Activated CD4-positive, CD25-positive, alpha-beta regulatory T cell treated with anti-CD3 and anti-CD28 coated beads, Interleukin-2, amount 50 U/mL, for 24 hours (primary cell): ENCODE measurements at places on chromosomes 2 and 18.

DNA sequence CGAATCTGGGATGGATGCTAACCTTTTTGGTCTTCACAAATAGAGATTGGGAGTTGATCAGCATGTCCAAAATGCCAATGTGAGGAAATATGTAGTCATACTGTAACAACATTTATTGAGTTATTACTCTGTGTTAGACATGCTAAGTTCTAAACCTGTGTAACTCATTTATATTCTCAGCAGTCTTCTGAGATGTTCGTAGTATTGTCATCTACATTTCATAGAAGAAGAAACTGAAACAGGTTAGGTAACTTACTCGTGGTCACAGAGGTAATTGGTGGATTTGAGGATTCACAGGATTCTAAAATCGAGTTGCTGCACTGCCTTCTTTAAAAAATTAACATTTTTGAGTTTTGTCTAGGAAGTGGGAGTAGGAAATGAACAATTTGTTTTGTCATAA lies 162.1 kb downstream of the UBE2E3 start:
- ATAC-seq, result peak; percentile 89

GRCh38 chr2:182548031-182548950 lies 121.5 kb upstream of the PDE1A start:
- no peak for ATAC-seq

DNA sequence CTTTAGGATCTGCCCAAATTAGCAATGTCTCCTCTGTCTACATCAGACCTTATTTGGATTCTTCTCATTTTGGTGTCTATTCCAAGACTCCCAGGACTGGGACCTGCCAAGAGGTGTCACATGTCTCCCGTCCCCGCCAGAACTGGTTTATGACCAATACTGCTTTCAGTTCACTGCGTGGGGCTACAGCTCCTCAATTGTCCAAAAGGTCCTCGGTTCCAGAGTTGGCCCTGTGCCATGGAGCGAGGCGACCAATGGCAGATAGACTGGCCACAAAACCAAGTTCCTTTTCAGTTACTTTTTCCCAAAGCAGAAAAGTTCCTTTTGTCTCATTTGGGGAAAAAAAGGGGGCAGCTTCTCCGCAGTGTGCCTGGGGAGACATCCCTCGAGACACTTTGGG lies 144.1 kb upstream of the ZNF236 start:
- no peak for ATAC-seq

DNA sequence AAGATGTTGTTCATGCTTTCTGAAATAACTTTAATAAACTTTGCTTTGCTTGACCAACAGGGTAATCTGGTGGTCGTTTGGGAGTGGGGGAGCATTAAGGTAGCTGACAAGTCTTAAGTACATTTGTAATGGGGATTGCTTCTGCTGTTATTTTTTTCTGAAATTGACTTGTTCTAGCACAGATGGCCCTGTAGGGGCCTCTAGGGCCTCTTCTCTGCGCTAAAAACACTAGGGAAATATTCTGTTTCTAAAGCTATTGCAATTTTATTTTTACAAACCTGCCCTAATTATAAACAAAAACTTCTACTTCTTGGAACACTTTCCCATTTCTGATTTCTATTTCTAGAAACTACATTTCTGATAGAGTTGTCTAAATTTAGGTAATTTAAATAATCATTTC lies 191.3 kb upstream of the KCNJ3 start:
- ATAC-seq, result no peak

DNA sequence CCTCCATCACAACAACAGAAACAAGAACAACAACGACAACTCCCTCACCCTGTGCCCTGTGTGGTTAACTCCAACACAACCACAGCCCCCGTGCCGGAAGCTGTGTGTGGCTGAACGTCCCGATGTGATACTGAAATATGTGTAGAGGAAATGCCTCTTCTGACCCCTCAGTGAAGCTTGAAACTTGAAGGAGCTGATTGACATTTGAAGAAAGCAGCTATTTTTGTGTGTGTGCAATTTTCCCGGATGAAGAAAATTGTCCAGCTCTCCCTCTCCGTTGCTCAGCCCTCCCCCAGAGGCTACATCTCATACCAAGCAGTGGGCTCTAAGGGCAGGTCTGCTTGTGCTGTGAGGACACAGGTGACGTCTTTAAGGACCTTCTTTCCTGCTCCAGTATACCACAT lies 173.8 kb downstream of the ICOS start:
- peak; percentile 58 for ATAC-seq

- no peak for ATAC-seq
Observed at GRCh38 chr18:64202863-64203262, 54.0 kb upstream of the LINC00305 start.

DNA sequence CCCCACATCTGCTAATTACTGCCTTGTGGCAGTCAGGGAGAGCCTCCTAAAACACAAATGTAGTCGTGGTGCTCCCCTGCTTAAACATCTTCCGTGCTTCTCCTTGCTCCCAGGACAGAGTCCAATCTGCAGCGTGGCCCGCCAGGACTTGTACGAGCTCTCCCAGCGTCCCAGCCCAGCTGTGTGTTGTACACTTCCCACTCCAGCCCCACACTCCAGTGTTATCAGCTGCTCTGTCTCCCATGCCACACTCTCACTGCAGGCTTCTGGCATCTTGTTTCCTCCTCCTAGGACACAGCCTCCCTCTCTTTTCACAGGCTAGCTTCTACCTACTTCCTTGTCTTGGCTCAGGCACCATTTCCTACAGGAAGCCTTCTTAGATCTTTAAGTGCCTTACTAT lies 199.4 kb downstream of the ALPK2 start:
- no peak for ATAC-seq
